ENCODE measurements at places on chromosomes 16 and 17. TPM values are rescaled to one million over a fixed set of nuclear protein-coding genes. Genes with fewer than 3 reads are reported as not detected.

Gene GAS2L2
- not detected for total RNA-seq

Gene TNFRSF17
- total RNA-seq, result not detected

Gene FAM117A
- total RNA-seq, result 33.1 TPM

Gene RNF222
- total RNA-seq, result not detected

Gene OR1D2
- not detected for total RNA-seq

Gene TNS4
- 14.0 TPM for total RNA-seq

Gene ALOX15
- total RNA-seq, result not detected

Gene KRT13
- not detected for total RNA-seq

Gene C17orf67
- 3.2 TPM for total RNA-seq
